Effector CD8-positive, alpha-beta T cell (primary cell): ENCODE measurements at places on chromosomes 12 and 14.

GRCh38 chr12:62299617-62300016, 39.4 kb downstream of the USP15 start:
- DNase-seq, result no peak

DNA sequence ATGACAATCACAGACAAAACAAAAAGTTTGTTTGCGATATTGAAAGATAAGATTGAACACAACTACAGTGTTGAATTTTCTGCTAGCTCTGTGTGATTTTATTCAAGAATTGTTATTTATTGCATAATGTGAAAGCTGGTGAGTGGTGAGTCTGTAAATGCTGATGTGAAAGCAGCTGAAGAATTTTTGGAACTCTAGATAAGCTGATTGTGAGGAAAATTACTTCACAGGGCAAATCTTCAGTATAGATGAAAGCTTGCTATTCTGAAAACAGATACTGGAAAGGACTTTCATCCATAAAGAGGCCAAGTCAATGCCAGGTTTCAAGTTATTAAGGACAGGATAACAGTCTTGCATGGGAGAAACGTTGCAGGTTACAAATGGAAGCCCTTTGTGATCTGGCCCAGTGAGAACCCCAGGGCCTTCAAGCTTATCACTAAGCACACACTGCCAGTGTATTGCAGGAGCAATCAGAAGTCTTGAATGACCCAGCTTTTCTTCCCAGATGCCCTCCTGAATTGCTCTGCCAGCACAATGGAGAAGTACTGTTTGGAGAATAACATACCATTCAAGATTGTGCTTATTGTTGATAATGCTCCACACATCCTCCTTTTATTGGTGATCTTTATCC, 153.7 kb downstream of the PCNX1 start:
- no peak for DNase-seq

GRCh38 chr14:59787045-59787674, 83.4 kb downstream of the RTN1 start:
- DNase-seq, result no peak

DNA sequence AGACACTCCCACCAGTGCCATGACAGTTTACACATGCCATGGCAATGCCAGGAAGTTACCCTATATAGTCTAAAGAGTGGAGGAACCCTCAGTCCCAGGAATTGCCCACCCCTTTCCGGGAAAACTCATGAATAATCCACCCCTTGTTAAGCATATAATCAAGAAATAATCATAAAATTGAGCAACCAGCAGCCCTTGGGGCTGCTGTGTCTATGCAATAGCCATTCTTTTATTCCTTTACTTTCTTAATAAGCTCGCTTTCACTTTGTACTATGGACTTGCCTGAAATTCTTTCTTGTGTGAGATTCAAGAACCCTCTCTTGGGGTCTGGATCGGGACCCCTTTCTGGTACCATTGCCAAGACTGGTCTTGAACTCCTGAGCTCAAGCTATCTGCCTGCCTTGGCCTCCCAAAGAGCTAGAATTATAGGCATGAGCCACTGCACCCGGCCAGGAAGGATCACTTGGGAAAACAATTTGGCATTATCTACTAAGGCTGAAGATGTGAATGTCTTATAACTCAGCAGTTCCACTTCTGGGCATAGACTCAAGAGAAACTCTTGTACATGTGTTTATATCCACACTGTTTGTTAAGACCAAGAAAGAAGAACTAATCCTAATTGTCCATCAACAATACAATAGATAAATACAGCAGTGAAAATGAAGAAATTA, 35.9 kb upstream of the CEP83 start:
- DNase-seq, result no peak

DNA sequence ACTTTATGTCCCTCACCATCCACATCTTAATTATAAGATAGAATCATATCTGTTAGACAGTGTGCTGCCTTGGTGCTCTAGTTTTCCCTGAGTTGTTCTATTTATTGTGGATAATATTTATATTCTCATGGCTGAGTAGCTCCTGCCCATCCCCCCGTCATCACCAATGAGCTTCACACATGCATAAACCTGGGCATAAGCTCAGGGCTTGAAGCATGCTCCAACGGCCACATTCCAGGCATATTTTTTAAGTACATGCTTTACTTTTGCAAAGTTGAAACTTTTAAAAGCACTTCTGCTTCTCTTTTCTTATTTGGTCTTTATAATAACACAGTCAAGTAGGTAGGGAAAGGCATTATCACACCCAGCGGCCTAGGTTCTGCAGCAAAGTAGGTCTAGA, 3.4 kb upstream of the FBXO34 start:
- DNase-seq, result no peak

DNA sequence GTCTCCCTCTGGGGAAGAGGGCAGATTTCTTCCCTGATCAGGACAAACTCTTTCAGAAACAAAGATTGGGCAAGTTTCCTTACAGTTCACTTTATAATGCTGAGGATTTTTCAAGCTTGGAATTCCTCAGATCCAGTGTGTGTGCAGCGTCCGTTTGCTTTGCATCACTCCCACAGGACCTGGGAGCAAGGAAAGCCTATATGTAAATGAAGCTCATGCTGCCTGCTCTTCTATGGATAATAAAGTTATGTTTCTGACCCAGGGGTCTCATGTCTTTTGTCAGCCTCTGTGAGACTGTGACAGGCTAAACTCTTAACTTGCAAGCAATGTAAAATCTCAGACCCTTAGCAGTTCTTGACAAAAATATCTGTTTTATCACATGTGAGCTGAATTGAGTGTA, 41.6 kb downstream of the TRHDE start:
- DNase-seq, result no peak

- no peak for DNase-seq
These were observed 44.7 kb upstream of the RERG start for GRCh38 chr12:15265875-15266274.

DNA sequence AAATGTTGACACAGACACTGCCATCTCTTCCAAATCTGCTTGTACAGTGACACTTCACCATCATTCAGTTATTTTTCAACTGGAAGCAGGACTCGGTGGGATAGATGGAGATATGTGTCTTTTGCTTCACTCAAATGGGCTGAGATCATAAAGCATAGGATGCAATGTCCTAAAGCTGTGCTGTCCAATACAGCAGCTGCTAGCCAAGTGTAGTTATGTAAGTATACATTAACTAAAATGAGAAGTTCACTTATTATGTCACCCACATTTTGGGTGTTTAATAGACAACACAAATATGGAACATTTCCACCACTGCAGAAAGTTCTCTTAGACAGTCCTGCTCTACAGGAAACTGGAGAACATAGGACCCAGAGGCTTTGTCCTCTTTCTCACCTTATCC, 43.6 kb downstream of the AREL1 start:
- no peak for DNase-seq
